ENCODE measurements at places on chromosomes 7 and 10. TPM values are rescaled to one million over a fixed set of nuclear protein-coding genes. Genes with fewer than 3 reads are reported as not detected.
A peak's percentile ranks its signal among the peaks of the same experiment; 100 is the strongest.

- H3K27me3 ChIP-seq, result peaks cover 6% of the 10 kb centered on the region
- H3K36me3 ChIP-seq, result no peaks in the 10 kb centered on the region
- no peak overlapping the region for H3K4me3 ChIP-seq
- peak; percentile 36 for DNase-seq
These were observed 41.2 kb downstream of the COL13A1 start for GRCh38 chr10:69842882-69843281.

The ACTL6B gene
- not detected for polyA plus RNA-seq

DNA sequence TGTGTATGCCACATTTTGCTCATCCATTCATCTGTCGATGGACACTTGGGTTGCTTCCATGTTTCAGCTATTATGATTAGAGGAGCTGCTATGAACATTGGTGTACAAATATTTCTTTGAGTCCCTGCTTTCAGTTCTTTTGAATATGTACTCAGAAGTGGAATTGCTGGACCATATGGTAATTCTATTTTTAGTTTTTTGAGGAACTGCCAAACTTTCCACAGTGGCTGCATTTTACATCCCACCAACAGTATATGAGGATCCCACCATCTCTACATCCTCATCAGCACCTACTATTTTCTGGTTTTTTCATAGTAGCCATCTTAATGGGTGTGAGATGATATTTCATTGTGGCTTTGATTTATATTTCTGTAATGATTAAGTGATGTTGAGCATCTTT is 44.7 kb upstream of the ZMIZ2 start:
- H3K27ac ChIP-seq, result no peak overlapping the region
- H3K4me3 ChIP-seq, result no peak overlapping the region
- no peaks in the 10 kb centered on the region for H3K27me3 ChIP-seq

GRCh38 chr10:132233501-132234085 is 46.8 kb downstream of the DPYSL4 start:
- DNase-seq, result no peak
- H3K27me3 ChIP-seq, result peaks cover 2% of the 10 kb centered on the region
- no peak overlapping the region for H3K27ac ChIP-seq
- no peak overlapping the region for H3K4me3 ChIP-seq
- H3K4me1 ChIP-seq, result peaks cover 26% of the 10 kb centered on the region

DNA sequence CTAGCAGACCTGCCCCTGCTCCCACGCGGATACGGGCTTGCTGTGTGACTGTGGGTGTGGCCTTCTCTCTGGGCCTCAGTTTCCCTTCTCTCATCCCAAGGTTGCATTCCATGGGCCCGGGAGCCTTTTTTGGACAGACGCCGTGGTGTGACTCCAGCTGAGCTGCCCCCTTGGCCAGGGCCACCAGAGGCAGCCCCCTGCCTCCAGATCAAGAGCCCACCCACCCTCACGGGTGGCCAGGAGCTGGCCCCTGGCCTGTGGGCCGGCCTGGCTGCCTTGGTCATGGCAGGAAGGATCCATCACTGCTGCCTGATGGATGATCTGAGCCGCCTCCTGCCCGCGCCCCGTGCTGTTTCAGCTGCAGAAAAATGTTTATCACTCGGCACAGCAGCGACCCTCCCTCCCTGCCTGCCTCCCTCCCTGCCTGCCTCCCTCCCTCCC is 27.8 kb upstream of the ELFN1 start:
- no peak overlapping the region for H3K27ac ChIP-seq
- H3K4me3 ChIP-seq, result no peak overlapping the region
- no peak for DNase-seq
- no peaks in the 10 kb centered on the region for H3K4me1 ChIP-seq

The CALML5 gene
- not detected for polyA plus RNA-seq

- H3K27me3 ChIP-seq, result no peaks in the 10 kb centered on the region
- no peak overlapping the region for H3K4me3 ChIP-seq
- no peak for DNase-seq
- H3K27ac ChIP-seq, result no peak overlapping the region
These were observed 70.5 kb upstream of the AHR start for GRCh38 chr7:17227766-17228490.

DNA sequence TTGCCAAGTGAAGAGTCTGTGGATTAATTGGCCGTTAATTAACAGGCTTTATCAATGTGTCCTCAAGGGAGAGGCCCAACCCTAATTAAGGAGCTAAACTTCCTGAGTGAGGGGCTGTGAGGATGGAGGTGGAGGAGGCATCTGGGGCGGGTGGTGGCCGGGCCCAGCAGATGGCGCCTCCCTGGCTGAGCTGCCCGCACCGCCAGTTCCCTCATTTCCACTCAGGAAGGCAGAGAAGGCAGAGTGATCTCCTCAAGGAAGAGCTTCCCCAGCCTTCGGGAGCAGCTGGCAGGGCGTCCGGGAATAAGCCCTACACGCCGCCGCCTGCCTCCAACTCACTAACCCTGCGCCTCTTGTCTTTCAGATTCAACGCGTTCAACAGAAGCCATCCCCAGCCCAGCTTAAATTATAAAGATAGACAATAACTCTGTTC is 112.2 kb downstream of the CYTH3 start:
- no peak overlapping the region for H3K4me3 ChIP-seq
- H3K36me3 ChIP-seq, result peaks cover 31% of the 10 kb centered on the region
- no peak for DNase-seq
- peaks cover 11% of the 10 kb centered on the region for H3K4me1 ChIP-seq
- no peak overlapping the region for H3K27ac ChIP-seq

DNA sequence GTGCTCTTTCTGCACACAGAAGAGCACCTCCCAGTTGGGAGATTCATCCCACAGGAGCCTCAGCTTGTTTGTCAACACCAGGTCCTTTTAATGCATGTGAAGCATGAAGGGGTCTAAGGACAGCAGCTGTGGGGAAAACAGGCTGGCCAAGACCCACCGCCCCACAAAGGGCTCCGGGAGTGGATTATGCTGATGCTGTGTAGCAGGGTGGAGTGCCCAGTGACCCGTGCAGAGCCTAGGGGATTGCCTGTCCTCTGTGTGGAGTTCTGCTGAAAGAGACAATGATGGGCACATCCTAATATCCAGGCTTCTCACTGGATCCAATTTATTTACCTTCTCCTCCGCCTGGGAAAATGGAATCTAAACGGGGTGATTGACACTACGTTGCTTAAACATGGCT is 74.0 kb downstream of the PIP4K2A start:
- peaks cover 9% of the 10 kb centered on the region for H3K27me3 ChIP-seq
- DNase-seq, result no peak
- H3K36me3 ChIP-seq, result peaks cover 7% of the 10 kb centered on the region
- peak overlapping the region; percentile 92 for H3K27ac ChIP-seq

- H3K27ac ChIP-seq, result no peak overlapping the region
- peaks cover 2% of the 10 kb centered on the region for H3K27me3 ChIP-seq
- DNase-seq, result no peak
- no peak overlapping the region for H3K4me3 ChIP-seq
- H3K36me3 ChIP-seq, result peaks cover 12% of the 10 kb centered on the region
These were observed 113.0 kb downstream of the ZNF438 start for GRCh38 chr10:30918651-30919050.

The CYP3A7 gene
- not detected for polyA plus RNA-seq

GRCh38 chr10:112622786-112623185 is 175.8 kb downstream of the VTI1A start:
- peaks cover 3% of the 10 kb centered on the region for H3K36me3 ChIP-seq
- no peak overlapping the region for H3K27ac ChIP-seq
- H3K27me3 ChIP-seq, result no peaks in the 10 kb centered on the region
- H3K4me1 ChIP-seq, result no peaks in the 10 kb centered on the region

The CALCR gene
- polyA plus RNA-seq, result not detected

The EPHA1 gene
- 0.22 TPM for polyA plus RNA-seq

- peaks cover 5% of the 10 kb centered on the region for H3K36me3 ChIP-seq
- H3K27me3 ChIP-seq, result no peaks in the 10 kb centered on the region
- H3K4me1 ChIP-seq, result peaks cover 4% of the 10 kb centered on the region
- no peak overlapping the region for H3K27ac ChIP-seq
- H3K4me3 ChIP-seq, result no peak overlapping the region
These were observed 4.6 kb upstream of the INPP5A start for GRCh38 chr10:132532749-132533560.

The SPDYE2B gene
- polyA plus RNA-seq, result not detected

- DNase-seq, result no peak
- no peak overlapping the region for H3K4me3 ChIP-seq
- no peak overlapping the region for H3K27ac ChIP-seq
- peaks cover 2% of the 10 kb centered on the region for H3K27me3 ChIP-seq
- H3K4me1 ChIP-seq, result no peaks in the 10 kb centered on the region
These were observed 102.3 kb upstream of the MTPN start for GRCh38 chr7:136079478-136079892.
